ENCODE measurements at places on chromosomes 4 and X.
A peak's percentile ranks its signal among the peaks of the same experiment; 100 is the strongest.

GRCh38 chr4:68803013-68803412, 12.8 kb upstream of the UGT2B10 start:
- DNase-seq = no peak

DNA sequence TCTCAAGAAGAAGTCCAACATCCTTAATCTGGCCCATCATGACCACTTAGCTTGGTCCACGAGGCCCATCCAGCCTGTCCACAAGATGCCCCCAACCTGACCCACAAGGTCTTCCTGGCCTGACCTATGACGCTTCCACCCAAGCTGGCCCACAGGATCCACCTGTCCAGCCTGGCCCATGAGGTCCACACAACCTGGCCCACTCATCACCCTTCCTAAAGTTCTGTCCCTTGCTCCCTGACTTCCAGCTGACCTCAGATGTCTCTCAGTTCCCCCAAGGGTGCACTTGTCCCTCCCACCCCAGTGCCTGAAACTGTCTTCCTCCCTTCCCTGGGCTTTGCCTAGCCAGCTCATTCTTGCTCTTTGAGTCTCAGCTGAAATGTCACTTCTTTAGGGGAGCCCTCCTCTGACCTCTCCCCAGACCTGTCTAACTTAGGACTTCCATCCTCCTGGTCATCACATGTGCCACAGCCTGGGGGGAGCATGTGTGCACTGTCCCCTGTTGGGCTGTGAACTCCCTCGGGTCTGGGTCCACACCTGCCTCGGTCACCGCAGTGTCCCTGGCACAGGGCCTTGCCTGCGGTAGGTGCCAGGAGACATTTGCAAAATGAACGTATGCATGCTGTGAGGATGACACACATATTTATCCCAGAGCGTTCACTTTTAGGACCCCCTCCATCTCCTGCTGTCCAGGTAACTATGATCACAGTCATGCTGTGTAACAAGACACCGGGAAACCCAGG, 61.7 kb downstream of the EVC start:
- DNase-seq = no peak

DNA sequence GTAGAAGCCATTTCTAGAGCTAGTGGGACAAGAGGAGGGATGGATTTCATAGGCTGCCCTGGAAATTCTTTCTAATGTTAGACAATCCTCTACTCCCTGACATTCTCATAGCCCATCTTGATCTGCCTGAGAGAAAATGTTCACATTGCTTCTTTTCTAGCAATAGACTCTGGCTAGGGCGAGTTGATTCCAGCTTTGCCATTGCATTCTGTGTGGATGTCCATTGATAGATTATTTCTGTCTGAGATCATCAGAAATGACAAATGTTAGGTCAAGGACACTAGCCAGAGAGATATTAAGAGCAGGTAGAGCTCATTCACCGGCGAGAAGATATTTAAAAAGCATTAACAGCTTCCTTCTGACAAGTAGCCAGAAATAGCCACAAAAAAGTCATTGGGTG, 184.7 kb downstream of the LDB2 start:
- DNase-seq = no peak

- DNase-seq = no peak
Measured at GRCh38 chr4:62513306-62513705, 1313.2 kb downstream of the ADGRL3 start.

- DNase-seq = no peak
Measured at GRCh38 chr4:89868999-89869589, 25.6 kb upstream of the MMRN1 start.

- no peak for DNase-seq
Measured at GRCh38 chr4:149048451-149049143, 606.4 kb upstream of the NR3C2 start.

GRCh38 chr4:153785910-153786721, 2.8 kb downstream of the SFRP2 start:
- no peak for DNase-seq

DNA sequence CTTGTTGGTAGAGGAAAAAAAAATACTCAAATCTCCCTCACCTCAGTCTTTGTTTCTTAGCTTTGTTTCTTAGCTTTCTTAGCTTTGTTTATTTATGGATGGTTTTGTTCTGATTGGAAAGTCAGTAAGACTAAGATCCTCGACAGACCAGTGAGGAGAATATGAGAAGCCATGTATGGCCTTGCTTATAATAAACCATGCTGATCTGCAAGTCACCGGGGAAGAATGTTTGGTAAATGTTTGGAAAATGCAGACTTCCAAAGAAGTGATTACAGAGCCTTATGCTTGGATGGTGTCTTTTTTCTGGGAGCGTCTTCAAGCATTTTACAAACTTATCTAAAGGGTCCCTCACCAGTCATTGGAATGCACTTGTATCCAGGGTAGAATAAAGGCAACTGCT, 90.1 kb upstream of the NOCT start:
- no peak for DNase-seq

DNA sequence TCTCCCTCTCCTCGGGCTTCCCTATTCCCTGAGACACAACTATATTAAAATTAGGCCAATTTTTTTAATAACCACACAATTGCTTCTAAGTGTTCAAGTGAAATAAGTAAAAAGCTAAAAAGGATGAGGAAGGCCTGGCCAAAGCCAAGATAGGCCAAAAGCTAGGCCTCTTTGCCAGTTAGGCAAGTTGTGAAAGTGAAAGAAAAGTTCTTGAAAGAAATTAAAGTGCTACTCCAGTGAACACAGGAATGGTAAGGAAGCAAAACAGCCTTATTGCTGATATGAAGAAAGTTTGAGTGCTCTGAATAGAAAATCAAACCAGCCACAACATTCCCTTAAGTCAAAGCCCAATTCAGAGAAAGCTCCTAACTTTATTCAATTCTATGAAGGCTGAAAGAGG, 114.2 kb upstream of the FAT4 start:
- DNase-seq = no peak

DNA sequence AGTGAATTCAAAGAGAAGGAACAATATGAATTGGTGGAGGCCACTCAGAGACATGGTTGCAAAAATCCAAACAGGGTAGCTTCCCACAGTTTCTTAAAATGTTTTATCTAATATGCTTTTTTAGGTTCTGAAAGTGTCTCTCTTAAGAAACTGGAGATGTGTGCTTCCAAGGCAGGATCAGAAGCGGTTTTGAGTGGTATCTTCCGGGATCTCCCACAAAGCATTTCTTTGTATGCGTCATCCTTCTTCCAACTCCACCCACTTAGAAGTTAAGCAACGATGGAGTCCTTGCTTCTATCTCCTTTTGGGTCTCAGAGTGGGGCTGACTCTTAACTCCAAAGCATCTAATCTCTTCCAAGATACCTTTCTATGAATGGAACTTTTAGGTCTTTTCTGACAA, 196.7 kb downstream of the MID1 start:
- DNase-seq = no peak

- no peak for DNase-seq
Measured at GRCh38 chr4:23881674-23882337, 8.0 kb downstream of the PPARGC1A start.

DNA sequence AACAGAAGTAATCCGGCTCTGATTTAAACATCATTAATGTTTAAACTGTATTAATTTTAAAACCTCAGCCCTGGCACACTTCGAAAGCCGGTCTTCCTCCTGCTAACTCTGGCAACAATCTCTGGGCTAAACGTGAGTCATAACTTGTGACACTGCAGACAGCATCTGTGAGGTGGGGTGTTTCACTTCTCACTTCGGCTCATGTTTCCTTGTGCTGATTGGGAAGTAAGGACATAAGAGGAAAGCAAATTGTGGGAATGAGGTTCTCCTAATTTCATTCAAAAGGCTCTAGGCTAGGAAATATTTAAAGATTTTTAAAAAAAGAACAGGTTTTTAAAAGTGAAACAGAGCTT, 139.9 kb upstream of the USP9X start:
- no peak for DNase-seq

GRCh38 chr4:139461022-139461628, 7.2 kb downstream of the RAB33B start:
- DNase-seq = no peak

- peak; percentile 6 for DNase-seq
Measured at GRCh38 chr4:11338956-11339782, 89.5 kb downstream of the HS3ST1 start.

DNA sequence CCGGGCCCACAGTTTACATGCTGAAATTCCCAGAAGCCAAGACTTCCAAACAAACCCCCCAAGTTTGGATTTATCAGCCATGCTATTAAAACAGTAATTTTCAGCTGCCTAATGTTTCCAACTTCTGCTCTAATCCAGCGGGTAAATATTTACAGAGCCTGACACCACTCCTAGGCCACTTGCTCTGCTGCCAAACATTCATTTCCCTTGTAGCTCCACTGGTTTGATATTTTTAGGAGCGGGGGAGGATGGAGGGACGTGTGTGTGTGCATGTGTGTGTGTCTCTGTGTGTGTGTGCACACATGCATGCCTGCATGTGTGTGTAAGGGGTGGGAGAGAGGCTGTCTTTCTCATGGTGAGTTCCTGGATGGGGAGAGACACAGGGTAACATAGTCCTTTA, 115.7 kb upstream of the PJA1 start:
- no peak for DNase-seq

DNA sequence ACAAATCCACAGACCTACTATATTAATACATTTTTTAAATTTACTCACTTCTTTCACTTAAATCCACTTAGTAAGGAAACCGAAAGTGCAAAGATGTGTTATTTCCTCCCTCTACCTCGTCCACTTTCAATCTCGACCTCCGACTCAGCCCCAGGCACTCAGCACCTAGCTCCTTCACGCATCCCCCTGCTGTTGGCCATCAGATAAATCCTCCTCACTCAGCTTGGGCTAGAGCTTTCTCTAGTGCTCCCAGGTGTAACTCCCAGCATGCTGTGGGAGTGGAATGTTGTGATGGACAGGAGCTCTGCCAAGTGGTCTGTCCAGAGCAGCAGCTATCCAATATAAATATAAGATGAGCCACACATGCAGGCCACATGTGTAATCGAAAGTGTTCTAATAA, 26.7 kb upstream of the TEC start:
- DNase-seq = no peak

- DNase-seq = no peak
Measured at GRCh38 chr4:58247792-58248191, 1137.6 kb upstream of the IGFBP7 start.

GRCh38 chr4:14816623-14817261, 185.5 kb upstream of the CPEB2 start:
- no peak for DNase-seq

GRCh38 chrX:45801554-45801953, 600.9 kb upstream of the DIPK2B start:
- DNase-seq = no peak

DNA sequence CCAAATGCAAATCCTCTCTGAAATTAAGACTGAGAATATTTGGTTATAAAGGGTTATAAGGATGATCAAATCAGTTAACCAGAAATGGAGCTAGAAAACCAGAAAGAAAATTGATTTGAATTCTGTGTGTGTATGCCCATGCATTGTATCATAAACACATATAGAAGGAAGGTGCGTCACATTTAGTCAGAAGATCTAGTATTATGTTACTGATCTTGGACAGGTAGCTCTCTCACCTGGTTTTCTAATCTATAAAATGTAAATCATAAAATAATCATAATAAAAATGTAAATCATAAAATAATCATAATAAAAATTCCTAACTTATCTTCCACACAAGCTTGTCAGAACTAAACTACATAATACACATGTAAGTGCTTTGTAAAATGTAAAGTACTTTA, 78.8 kb downstream of the BMP3 start:
- no peak for DNase-seq

DNA sequence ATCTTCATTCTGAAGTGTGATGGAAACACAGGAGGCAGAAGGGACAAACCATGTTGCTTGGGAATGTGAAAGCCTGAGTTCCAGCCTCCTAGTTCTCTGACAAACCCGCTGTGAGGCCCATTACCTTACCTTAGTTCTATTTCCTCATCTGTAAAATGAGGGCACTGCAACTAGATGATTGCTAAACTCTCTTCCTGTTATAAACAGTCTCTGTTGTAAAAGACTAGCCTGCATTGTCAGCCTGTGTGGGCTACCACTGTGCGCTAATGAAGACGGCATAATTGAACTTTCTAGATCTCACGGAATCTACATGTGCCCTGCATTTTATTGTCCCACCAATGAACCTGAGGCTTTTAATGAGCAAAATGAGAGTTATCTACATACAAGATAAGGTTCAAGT, 147.2 kb downstream of the AFF2 start:
- DNase-seq = no peak

DNA sequence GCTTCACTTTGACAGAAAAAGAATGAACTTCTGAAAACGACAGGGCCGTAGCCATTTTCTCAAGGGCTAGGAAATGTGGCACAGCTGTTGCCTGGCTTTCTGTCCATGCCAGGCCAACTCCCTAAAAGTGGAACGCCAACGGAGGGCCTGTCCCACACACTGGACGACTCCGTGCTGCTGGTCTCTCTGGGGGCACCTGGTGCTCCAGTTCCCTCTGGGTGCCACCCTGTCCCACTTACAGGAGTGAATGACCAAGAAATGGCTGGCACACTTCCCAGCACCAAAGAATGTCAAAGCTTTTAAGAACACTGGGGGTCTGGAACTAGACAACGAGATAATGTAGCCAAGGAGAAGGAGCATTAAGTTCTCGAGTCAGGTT, 40.9 kb downstream of the GATB start:
- DNase-seq = no peak

DNA sequence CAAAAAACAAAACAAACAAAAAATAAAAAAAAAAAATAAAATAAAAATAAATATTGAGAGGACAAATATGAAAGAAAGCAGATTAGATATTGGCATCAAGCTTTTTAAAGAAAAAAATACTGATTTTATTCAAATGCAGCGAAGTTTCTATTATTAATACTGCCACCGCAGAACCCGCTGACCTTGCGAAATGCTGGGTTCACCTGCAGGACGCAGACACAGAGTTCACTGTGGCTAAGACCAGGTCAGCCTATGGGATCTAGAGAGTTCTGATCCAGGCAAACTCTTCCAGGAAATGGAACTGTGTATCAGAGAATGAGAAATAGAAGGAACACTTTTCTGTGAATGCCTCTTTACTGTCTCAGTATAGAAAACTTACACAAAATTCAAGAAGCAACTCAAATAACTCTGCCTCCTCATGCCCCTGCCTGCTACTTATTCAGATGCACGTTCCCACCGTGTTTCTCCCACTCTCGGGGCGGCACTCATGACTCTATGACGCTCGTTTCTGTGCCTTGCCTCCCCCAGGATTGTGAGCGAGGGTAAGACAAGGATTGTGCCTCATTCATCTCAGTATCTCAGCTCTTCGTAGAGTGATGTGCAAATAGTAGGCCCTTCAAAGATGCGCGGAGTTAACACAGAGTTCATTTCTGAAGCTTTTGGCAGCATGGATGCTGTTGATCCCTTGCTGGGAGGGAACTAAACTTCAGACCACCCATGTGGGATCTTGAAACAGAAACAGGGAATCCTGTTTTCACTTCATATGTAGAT, 44.1 kb upstream of the TLR3 start:
- DNase-seq = no peak

- no peak for DNase-seq
Measured at GRCh38 chrX:14029039-14029424, 660 bp downstream of the GEMIN8 start.

GRCh38 chrX:17369309-17369708, 5.7 kb upstream of the NHS start:
- no peak for DNase-seq

DNA sequence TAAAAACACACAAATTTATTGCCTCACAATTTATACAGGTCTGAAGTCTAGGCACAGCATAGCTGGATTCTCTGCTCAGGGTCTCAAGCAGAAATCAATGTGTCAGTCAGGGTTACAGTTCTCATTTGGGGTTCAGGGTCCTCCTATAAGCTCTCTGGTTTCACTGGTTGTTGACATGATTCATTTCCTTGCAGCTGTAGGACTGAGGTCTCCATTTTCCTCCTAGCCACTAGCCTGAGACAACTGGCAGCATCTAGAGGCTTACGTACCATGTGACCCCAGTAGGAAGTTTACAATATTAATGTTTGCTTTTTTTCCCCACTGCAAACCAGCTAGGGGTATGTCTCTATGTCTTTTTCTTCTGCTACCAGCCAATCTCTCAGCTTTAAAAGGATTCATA, 102.5 kb downstream of the CPEB2 start:
- no peak for DNase-seq
